D341Med (cell line): ENCODE measurements at places on chromosomes 13 and 19.

- DNase-seq, result no peak
These were observed 254.3 kb downstream of the NDFIP2 start for GRCh38 chr13:79735228-79735627.

- DNase-seq, result no peak
These were observed 446.4 kb downstream of the DCT start for GRCh38 chr13:94033098-94033497.

DNA sequence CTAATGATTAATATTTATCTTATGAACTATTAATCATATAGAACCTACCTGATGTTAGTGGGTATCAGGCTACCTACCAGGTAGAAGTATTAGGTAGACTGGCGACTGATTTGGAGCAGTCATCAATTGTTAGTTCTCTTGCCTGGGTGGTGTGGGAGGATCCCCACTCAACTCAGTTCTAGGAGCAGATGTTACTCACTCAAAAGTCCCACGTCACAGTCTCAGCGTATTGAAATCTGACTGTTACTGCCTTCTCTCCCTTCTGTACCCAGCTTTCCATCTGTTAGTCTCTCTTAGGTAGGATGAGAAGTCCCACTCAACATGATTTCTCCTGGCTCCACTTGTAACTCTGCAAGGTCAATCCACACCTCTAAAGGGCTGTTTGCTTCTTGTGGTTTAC is 102.7 kb downstream of the OLFM4 start:
- DNase-seq, result no peak

- DNase-seq, result peak; percentile 17
These were observed 16.3 kb upstream of the PTPRS start for GRCh38 chr19:5356918-5357317.

- no peak for DNase-seq
These were observed 35.7 kb upstream of the SLC10A2 start for GRCh38 chr13:103101901-103102300.

DNA sequence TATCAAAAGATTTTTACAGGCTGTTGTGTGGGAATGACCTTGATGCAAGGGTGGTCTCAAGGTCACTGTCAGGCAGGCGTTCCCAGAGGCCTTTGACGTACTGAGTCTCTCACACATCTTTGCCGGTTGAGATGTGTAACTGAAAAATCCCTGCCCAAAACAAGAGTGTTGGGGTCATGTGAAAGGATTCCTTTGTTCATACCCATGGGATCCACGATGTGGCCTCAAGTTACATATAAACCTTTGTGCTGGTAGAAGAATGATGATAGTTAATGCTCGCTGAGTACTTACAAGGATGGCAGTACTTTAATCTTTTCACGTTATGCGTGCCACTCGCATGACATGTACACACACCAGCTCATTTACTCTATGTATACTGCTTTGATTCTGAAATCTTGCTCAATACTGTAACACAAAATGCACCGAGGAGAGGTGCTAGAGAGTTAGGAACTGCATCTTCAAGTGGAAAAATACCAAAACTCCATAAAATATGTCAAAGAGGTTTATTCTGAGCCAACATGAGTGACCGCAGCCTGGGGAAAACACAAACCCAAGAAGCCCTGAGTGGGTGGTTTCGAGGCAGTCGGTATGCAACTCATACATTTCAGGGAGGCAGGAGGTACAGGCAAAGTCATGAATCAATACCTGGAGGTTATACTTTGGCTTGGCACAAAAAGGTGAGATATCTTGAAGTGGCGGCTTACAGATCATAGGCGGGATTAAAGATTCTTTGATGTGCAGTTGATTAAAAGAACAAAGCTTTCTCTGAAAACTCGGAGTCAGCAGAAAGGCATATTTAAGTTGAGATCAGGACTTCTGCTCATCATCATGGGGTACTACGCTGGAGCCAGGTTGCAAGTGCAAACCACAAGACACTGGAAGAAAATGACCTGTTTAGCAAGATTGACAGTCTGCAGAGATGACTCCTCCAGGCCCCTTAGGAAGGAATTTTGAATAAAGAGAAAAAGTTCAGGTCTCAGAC is 87.4 kb upstream of the ARHGEF7 start:
- DNase-seq, result no peak

DNA sequence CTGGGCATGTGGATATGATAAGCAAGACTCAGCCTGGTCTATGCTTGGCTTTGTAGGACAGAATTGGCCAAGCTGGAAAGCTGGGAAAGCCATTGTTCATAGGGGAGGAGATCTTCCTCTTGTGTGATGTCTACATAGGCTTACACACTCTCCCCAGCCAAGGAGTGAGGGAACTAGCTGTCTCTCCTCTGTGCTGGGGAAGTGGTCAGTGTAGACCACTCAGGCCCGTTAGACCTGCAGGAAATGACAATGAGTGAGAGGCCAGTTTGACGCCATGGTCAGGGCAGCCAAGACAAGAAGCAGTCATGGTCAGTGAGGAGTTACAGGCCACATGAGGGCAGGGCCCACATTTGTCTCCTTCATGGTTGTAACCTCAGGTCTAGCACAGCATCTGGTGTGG is 159.1 kb upstream of the KL start:
- DNase-seq, result no peak

DNA sequence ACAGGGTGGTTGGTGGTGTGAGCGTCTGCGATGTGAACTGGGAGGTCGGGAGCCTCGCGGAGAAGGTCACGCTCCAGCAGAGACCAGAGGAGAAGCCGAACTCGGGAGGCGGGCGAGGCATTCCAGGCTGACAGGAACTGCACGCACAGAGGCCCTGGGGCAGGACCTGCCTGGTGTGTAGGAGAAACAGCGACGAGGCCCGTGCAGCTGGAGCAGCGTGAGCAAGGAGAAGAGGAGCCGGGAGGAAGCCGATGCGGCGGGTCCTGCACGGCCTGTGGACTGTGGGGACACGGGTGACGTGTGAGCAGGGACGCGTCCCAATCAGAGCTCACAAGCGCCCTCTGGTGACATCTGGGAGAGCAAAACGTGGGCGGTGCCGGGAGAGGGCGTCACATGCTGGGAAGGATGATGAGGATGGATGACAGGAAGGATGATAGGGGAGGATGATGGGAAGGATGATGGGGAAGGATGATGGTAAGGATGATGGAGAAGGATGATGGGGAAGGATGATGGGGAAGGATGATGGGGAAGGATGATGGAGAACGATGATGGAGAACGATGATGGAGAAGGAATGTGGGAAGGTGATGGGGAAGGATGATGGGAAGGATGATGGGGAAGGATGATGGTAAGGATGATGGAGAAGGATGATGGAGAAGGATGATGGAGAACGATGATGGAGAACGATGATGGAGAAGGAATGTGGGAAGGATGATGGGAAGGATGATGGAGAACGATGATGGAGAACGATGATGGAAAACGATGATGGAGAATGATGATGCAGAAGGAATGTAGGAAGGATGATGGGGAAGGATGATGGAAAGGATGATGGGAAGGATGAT is 16.1 kb upstream of the MADCAM1 start:
- peak; percentile 83 for DNase-seq

DNA sequence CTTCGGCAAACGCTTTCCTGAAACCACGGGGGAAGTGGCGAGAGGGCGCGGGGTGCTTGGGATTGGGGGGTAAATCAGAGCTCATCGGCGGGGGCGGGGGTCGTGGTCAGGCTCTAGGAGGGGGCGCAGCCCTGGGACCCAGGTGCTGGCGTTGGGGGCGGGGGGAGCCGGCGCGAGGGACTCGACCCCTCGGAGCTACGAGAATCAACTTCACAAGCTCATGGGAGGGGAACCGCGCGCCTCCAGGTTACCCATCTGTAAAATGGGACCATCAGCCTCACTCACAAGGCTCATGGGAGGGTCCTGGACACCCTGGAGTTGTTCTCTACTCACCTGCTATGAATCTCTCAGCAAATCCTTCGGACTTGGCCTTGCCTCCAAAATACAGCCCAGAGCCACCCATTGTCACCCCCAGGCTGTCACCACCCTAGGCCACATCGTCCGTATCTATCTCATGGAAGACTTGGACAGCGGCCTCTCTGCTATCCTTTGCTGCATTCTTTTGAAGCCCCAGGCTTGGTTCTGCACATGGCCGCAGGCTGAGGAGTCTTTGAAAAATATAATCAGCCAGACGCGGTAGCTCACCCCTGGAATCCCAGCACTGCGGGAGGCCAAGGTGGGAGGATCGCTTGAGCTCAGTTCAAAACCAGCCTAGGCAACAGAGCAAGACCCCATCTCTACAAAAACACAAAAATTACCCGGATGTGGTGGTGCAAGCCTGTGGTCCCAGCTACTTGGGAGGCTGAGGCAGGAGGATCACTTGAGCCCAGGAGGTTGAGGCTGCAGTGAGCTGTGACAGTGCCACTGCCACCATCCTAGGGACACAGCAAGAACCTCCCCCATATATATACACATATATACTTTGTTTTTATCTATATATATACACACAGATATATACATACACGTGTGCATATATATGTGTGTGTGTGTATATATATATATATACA is 939 bp upstream of the RANBP3 start:
- no peak for DNase-seq

DNA sequence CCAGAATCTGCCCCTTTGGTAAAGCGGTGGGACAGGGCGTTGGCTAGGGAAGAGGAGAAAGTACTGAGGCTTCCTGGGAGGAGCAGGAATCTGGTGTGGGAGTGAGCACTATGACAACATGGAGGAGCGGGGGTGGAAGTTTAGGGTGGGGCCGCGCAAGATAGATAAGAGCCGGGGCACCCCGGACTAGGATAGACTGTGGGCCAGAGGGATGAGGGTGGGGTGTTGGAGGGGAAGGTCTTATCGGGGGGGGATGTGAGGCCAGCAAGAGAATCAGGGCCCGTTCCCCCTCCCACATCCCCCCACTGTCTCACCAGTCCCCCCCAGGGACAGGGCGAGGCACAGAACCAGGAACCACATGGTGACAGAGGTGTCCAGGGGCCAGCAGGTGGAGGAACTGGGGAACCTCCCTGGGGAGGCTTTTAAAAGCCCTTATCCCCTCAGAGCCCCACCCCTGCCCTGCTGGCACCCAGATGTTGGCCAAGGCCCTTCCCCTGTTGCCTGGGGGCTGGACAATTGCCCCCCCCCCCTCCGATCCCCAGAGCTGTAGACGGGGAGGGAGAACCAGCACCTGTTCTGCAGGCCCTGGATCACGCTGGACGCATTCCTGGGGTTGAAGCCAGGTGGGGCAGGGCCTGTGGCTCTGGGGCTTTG is at the start of gene KLK1:
Gene KLK1, minus strand, starts transcription at position 399 of the 654 bp plus-strand sequence. Its CDS starts 39 bp downstream, at position 360.
- DNase-seq, result no peak

- no peak for DNase-seq
These were observed 9.0 kb upstream of the CIRBP start for GRCh38 chr19:1259876-1260748.

DNA sequence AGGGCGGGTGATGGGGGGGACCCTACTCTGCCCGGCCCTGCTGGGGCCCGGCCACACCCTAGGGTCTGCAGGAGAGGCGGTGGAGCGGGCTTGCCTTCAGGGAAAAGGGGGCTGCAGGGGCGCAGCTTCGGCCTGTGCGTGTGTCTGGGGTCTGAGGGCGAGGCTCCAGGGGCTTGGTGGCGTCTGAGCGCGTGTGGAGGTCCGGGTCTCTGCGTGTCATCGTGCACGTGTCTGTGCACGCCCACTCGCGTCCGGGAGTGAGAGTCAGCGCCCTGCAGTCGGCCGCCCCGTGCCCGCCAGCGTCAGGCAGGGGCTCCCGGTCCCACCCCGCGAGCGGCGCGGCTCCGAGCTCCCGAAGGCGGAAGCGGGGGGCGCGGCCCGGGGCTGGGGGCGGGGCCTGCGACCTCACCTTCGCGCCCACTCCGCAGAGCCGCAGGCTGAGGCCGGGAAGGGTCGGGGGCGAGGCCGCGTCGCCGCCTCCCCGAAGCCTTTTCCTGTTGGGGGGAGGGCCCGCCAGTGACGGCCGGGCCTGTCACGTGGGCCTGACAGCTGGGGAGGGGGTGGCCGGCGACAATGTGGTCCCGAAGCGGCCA is at the start of gene ARHGAP45:
Gene ARHGAP45, plus strand, starts transcription at position 420 of the 593 bp plus-strand sequence. CDS start 239 bp downstream, outside the sequence.
- peak; percentile 64 for DNase-seq

- DNase-seq, result no peak
These were observed 22.5 kb upstream of the ALOX5AP start for GRCh38 chr13:30712536-30713532.

GRCh38 chr13:26628706-26629105 is 71.2 kb downstream of the WASF3 start:
- DNase-seq, result peak; percentile 74

DNA sequence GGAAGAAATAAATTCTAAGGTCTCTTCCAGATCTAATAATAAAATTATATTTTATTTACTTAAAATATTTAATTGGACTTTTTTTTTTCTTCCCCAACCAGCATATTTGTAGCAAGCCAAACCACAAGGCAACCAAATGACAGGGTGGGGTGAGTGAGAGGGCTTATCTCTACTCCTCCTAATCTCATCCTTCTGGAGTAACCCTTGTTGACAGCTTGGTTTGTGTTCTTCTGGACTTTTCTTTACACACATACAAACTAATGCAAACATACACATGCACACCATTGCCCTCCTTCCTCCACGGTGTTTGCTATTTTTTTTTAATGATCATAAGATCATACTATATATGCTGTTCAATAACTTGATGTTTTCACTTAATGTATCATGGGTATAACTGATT is 383.1 kb downstream of the DLEU7 start:
- DNase-seq, result no peak

GRCh38 chr13:110575322-110576069 is 14.0 kb upstream of the RAB20 start:
- no peak for DNase-seq

- DNase-seq, result no peak
These were observed 8.8 kb downstream of the IGFL4 start for GRCh38 chr19:46031781-46032596.

DNA sequence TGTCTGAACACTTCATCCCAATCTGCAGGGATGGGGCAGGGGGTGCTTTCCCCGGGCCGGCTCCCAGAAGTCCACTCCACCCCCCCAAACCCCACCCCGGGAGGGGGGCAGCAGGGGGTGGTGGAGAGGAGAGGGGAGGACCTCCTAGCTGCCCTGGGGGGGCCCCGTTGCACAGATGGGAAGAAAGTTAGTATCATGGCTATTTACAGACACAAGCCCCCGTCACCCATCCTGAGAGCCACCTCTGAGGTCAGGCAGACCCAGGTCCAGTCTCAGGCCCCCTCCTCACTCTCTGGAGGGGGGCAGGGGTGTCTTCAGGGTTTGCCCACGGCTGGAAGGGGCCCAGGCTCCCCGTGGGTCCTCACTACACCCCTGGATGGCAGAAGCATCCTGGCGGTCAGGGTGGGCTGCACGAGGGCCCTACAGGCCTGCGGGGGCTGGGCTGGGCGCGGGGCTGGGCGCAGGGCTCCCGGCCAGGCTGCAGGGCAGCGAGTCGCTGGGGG is 5.8 kb upstream of the REXO1 start:
- no peak for DNase-seq

GRCh38 chr13:77565635-77566034 is 30.1 kb downstream of the SCEL start:
- peak; percentile 42 for DNase-seq

- DNase-seq, result no peak
These were observed 31.2 kb upstream of the KLF2 start for GRCh38 chr19:16293118-16294091.

- peak; percentile 86 for DNase-seq
These were observed 6.0 kb upstream of the PRR19 start for GRCh38 chr19:42295831-42296525.

GRCh38 chr19:2514981-2515518 is 39.1 kb downstream of the GADD45B start:
- no peak for DNase-seq
